Fibroblast of villous mesenchyme (primary cell): ENCODE measurements at places on chromosomes 5 and 9. TPM values are rescaled to one million over a fixed set of nuclear protein-coding genes. Genes with fewer than 3 reads are reported as not detected.
A peak's percentile ranks its signal among the peaks of the same experiment; 100 is the strongest.

Gene GLT6D1
- total RNA-seq = not detected in 2 replicates

GRCh38 chr9:123769719-123770118 lies 160.2 kb downstream of the DENND1A start:
- DNase-seq = no peak

Gene ZBTB26
- 3.5 and 4.3 TPM in 2 replicates for total RNA-seq

GRCh38 chr9:121297389-121297788 lies 29.4 kb downstream of the GSN start:
- DNase-seq = no peak

- peak; percentile 74 for DNase-seq
These were observed 11.8 kb upstream of the ADAMTS2 start for GRCh38 chr5:179357031-179357430.

GRCh38 chr5:153658606-153659005 lies 168.1 kb downstream of the GRIA1 start:
- no peak for DNase-seq

Gene LRRC14B
- not detected in 2 replicates for total RNA-seq

Gene PCDHGA8
- 3.0 and 3.2 TPM in 2 replicates for total RNA-seq

GRCh38 chr5:68682400-68683160 lies 411.2 kb upstream of the SLC30A5 start:
- no peak for DNase-seq

DNA sequence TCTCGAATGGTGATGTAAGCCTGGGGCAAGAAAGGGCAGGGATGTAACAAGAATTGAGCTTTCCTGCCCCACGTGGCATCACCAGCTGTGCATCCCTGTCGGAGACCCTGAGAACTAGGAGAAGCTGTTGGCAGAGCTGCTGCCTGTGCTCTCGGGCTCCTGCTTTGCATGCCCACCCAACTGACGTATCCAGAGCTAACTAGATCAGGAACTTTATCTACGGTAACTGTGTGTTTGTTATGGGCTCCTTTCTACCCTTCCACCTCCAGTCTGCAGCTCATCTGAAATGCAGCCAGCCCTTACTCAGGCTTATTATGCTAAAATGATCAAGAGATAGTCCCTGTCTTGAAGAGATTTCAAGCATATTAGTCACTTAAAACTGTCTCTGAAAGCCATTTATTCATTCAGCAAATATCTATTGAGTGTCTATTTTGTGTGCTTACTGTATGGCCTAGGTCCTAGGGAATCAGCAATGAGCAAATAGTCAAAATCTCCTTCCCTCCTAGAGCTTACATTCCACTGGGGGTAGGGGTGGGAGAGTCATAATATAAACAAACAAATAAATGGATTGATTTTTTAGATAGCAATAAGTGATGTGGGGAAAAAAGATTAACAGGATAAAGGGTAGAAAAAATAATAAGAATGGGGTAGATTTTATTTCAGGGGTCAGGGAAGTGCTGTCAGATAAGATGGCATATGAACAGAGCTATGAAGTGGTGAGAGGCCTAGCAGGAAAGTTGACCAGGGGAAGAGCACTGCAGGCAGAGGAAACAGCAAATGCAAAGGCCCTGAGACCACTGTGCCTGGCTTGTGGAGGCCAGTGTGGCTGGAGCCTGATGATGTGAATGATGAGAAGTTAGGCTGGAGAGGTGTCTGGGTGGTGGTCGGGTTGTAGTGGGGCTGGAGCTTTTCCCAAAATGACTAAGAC lies 118.2 kb downstream of the GALNT10 start:
- peak; percentile 42 for DNase-seq

DNA sequence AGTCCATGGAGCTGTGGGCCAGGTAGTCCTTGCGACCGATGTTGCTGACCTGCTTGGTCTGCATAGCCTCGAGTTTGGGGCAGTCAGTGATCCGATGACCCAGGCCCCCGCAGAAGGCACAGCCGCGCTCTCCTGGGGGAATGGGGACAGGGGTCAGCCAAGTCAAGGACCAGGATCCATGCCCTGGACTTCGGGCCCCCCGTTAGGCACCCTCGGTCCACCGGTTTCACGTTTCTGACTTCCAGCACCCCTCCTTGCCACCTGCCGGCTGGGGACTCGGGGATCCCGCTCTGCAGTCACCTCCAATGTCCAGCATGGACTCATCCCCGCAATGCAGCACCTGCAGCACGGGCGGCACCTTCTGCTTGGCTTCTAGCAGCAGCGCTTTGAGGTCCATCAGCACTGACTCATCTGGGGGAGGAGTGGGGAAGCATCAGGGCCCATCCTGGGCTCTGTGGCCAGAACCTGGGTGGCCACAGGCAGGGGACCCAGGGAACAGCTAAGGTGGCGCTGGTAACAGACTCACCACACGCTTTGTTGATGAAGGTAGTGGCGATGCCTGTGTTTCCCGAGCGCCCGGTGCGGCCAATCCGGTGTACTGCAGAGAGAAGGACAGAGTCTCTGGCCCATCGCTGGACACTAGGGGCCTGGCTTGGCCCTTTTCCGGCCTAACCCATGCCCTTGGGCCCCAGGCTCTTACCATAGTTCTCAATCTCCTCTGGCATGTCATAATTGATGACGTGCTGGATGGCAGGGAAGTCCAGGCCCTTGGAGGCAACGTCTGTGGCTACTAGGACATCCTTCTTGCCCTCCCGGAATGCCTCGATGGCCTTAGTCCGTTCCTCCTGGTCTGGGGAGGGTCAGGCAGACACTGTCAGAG lies 2.4 kb upstream of the DOK3 start:
- DNase-seq = no peak
